ENCODE measurements at places on chromosomes 2 and 18. TPM values are rescaled to one million over a fixed set of nuclear protein-coding genes. Genes with fewer than 3 reads are reported as not detected.

GRCh38 chr18:24238387-24238786, 99.5 kb downstream of the CABYR start:
- no peak for DNase-seq
- peaks cover 4% of the 10 kb centered on the region for H3K27me3 ChIP-seq
- no peaks in the 10 kb centered on the region for H3K4me1 ChIP-seq
- no peaks in the 10 kb centered on the region for H3K36me3 ChIP-seq

DNA sequence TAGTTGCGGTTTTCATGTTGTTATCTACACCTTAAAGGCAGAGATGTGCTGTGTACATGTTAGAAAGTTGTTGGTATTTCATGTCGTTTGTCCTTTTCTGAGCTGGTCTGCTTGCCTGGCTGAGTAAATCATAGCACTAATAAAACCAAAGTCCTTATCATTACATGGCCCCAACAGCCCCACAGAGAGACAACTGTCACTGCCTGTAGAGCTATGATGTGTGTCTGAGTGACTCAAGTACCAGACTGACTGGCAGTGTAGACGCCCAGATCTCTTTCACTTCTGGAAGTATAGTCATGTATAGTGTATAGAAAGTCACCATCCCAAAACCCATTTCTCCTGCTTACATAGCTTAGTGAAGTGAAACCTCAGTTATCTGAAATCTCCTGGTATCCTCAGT, 4.3 kb downstream of the SOCS6 start:
- DNase-seq: no peak
- H3K27me3 ChIP-seq: peaks cover 15% of the 10 kb centered on the region
- H3K36me3 ChIP-seq: no peaks in the 10 kb centered on the region
- H3K4me1 ChIP-seq: peaks cover 4% of the 10 kb centered on the region
- H3K4me3 ChIP-seq: no peak overlapping the region

GRCh38 chr2:230457073-230457768, 41.2 kb downstream of the SP100 start:
- H3K4me3 ChIP-seq: no peak overlapping the region
- no peaks in the 10 kb centered on the region for H3K27me3 ChIP-seq
- H3K36me3 ChIP-seq: peaks cover 81% of the 10 kb centered on the region
- peak overlapping the region; percentile 30 for H3K27ac ChIP-seq
- DNase-seq: no peak

The ADRA2B gene
- total RNA-seq: 1.0 TPM

GRCh38 chr2:10835052-10835970, 22.7 kb upstream of the PDIA6 start:
- H3K27me3 ChIP-seq: no peaks in the 10 kb centered on the region
- peaks cover 13% of the 10 kb centered on the region for H3K4me1 ChIP-seq
- peak; percentile 52 for DNase-seq
- H3K36me3 ChIP-seq: no peaks in the 10 kb centered on the region
- no peak overlapping the region for H3K4me3 ChIP-seq

DNA sequence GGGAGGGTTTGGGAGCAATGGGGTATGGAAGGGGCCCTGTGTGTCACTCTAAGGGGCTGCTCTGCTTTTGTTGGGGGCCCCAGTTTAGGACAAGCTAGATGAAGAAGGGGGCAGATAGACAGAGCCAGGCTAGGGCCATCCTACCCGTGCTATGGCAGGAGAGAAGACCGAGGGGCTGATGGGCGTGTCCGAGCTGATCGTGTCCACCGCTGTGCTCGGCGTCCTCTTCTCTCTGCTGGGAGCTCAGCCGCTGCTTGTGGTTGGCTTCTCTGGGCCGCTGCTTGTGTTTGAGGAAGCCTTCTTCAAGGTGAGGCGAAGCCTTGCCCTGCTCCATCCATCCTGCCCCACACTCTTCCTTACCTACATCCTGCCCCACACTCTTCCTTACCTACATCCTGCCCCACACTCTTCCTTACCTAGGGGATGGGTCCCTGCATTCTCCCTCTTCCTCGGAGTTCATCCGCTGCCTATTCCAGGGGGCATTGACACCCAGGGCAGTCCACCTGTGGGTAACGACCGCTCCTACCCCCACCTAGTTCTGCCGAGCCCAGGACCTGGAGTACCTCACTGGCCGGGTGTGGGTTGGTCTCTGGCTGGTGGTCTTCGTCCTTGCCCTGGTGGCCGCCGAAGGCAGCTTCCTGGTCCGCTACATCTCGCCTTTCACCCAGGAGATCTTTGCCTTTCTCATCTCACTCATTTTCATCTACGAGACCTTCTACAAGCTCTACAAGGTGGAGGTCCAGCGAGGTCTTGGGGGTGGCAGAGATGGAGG, 8.9 kb downstream of the SLC4A3 start:
- no peak overlapping the region for H3K27ac ChIP-seq
- no peak for DNase-seq
- no peaks in the 10 kb centered on the region for H3K36me3 ChIP-seq

The SP100 gene
- 335 TPM for total RNA-seq

DNA sequence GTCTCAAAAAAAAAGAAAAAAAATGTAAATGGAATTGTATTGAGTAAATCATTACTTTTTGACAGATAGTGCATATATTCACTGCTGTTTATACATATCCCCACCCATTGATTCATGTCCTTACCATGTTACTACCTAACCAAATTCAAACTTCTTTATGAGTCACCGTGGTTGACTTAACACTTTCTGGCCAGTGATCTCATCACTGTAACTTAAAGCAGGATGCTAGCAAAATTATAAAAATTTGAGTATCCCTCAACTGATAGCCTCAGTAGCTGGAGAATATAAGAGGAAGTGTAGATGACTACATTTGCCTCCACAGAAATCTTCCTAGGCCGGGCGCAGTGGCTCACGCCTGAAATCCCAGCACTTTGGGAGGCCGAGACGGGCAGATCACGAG, 13.4 kb downstream of the CNOT9 start:
- peak; percentile 35 for DNase-seq
- H3K27ac ChIP-seq: no peak overlapping the region
- H3K4me3 ChIP-seq: no peak overlapping the region
- H3K27me3 ChIP-seq: no peaks in the 10 kb centered on the region

GRCh38 chr2:188415754-188416083, 124.0 kb downstream of the GULP1 start:
- DNase-seq: no peak
- no peak overlapping the region for H3K4me3 ChIP-seq
- H3K4me1 ChIP-seq: no peaks in the 10 kb centered on the region
- H3K27ac ChIP-seq: no peak overlapping the region
- no peaks in the 10 kb centered on the region for H3K36me3 ChIP-seq

GRCh38 chr2:1607236-1607920, 136.9 kb downstream of the PXDN start:
- H3K27me3 ChIP-seq: no peaks in the 10 kb centered on the region
- H3K36me3 ChIP-seq: no peaks in the 10 kb centered on the region

Data from CD4-positive, CD25-positive, alpha-beta regulatory T cell (primary cell).